ENCODE measurements at places on chromosomes 11 and 22.

DNA sequence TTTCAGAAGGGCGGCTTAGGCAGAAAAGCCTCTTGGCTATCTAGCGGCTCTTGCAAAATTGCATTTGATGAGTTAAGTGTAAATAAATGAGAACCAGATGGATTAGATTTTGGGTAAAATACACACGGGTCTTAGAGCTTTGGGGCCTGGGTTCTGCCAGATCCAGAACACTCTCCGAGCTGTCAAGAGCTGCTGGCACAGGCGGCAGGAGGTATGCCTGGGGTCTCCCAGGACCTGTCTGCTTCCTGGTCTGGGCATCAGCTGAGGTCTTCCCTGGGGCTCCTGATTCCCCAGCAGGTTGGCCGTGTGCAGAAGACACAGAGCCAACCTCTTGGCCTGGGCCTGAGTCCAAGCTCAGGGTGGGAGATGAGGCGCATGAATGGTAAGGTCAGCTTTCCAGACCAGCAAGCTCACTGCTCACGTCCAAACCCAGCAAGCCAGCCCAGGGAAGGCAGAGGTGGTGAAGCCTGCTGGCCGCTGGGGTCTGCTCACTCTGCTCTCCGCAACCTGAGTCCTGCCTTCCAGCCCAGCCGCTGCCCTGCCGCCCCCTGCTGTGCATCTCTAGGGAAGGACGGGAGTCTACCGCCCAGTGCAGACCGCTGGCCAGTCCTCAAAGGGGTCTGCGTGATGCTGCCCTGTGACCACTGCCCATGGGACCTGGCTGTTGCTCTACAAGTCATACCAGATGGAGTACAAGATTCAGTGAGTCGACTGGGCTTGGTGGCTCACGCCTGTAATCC is 44.9 kb downstream of the SCUBE1 start:
- DNase-seq: no peak

- no peak for DNase-seq
These were observed 6.2 kb downstream of the KDELR3 start for GRCh38 chr22:38474003-38474607.

- no peak for DNase-seq
These were observed 124.6 kb downstream of the PHF21B start for GRCh38 chr22:44884968-44885805.

- no peak for DNase-seq
These were observed 48.6 kb downstream of the SYT9 start for GRCh38 chr11:7300281-7300680.

- DNase-seq: peak; percentile 4
These were observed 645 bp downstream of the RTCB start for GRCh38 chr22:32411402-32411801.

- no peak for DNase-seq
These were observed 14.7 kb downstream of the PHRF1 start for GRCh38 chr11:590997-591396.

- DNase-seq: no peak
These were observed 30.6 kb downstream of the SCUBE1 start for GRCh38 chr22:43312608-43313007.

DNA sequence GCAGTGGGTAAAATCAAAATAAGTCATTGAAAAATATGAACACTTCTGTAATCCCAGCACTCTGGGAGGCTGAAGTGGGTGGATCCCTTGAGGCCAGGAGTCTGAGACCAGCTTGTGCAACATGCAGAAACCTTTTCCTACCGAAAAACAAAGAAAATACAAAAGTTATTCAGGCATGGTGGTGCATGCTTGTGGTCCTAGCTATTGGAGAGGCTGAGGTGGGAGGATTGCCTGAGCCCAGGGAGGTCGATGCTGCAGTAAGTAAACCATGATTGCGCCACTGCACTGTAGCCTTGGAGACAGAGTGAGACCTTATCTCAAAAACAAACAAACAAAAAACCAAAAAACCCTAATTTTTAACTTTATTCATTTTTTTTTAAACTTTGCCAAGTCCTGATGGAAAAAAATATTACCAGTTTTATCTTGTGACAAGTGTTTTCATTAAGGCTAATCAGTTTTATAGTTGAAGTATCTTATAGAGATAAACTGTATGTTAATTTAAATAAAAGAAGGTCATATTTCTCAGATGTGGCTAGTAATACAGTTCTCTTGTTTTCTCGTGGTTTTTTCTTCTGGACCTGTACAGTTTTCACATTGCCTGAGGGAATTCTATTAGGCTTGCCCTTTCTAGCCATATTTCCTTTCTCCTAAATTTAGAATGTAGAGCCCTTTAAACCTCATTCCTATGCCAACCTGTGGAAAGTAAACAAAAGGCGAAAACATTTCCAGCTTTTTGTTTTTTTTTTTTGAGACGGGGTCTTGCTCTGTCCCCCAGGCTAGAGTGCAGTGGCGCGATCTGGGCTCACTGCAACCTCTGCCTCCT is 9.4 kb downstream of the HIPK3 start:
- peak; percentile 35 for DNase-seq

GRCh38 chr11:31110830-31111229 is 258.7 kb downstream of the DCDC1 start:
- no peak for DNase-seq

- no peak for DNase-seq
These were observed 107.0 kb downstream of the WNT7B start for GRCh38 chr22:45870011-45870410.

- no peak for DNase-seq
These were observed 467.9 kb upstream of the ANO3 start for GRCh38 chr11:25863986-25864385.

- no peak for DNase-seq
These were observed 10.9 kb downstream of the VPS26B start for GRCh38 chr11:134235399-134235798.

- no peak for DNase-seq
These were observed 12.6 kb downstream of the SULT4A1 start for GRCh38 chr22:43849731-43850130.

GRCh38 chr11:98710986-98711385 is 309.8 kb upstream of the CNTN5 start:
- DNase-seq: no peak

DNA sequence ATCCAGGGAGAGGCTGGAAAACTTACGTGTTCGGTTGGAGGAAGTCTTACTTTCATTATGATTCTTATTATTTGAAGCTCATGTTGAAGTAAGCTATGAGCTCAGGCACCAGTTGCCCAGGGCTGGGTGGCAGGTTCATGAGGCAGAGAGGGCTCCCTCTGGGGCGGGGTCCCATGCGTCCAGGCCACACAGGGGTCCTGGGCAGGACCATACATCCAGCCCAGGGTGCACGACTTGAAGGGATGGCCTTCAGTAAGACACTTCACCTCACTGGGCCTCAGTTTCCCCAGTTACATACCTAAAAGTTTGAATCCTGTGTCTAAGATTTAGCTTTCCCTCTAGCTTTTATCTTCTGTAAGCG is 107.3 kb upstream of the B3GAT1 start:
- no peak for DNase-seq

DNA sequence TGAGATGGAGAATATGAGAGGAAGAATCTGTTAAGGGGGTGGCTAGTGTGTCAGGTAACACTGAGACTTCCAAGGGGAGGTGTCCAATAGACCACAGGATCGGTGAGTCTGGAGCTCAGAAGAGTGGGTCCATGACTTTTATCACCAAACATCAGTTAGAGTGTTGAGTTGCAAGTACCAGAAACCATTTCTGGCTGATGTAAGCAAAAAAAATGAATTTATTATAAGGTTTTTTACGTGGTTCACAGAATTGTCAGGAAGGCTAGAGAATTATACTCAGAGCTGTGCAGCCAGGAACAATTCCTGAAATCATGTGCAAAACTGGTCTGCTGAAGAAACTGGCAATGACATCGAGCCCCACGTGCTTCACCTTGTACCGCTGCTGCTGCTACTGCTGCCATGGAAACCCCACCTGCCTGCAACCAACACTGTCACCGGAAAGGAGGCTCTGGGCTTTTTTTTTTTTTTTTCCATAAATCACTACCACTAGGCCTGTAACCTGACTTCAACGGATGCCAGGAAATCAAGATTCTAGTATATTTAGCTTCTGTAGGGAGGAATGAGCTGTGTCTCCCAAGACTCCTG is 16.6 kb upstream of the STK33 start:
- no peak for DNase-seq

GRCh38 chr11:81853791-81854190 is 879.9 kb downstream of the FAM181B start:
- no peak for DNase-seq

DNA sequence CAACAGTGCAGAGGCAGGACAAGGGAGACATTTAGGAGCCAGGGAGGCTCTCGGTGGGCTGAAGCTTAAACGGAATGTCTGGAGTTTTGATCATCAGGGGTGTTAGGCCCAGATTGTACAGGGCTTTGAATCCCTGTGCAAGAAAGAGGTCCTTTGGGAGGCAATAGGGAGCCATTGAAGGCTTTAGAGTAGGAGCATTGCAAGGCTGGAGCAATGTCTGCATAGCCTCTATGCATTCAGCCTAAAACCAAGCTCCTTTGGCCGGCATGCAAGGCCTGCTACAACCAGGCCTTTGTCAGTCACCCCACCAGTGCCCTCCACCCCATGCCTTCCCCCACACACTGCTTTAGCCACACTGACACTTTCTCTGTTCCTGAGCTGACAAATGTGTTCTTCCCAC is 47.4 kb upstream of the FGF3 start:
- no peak for DNase-seq

DNA sequence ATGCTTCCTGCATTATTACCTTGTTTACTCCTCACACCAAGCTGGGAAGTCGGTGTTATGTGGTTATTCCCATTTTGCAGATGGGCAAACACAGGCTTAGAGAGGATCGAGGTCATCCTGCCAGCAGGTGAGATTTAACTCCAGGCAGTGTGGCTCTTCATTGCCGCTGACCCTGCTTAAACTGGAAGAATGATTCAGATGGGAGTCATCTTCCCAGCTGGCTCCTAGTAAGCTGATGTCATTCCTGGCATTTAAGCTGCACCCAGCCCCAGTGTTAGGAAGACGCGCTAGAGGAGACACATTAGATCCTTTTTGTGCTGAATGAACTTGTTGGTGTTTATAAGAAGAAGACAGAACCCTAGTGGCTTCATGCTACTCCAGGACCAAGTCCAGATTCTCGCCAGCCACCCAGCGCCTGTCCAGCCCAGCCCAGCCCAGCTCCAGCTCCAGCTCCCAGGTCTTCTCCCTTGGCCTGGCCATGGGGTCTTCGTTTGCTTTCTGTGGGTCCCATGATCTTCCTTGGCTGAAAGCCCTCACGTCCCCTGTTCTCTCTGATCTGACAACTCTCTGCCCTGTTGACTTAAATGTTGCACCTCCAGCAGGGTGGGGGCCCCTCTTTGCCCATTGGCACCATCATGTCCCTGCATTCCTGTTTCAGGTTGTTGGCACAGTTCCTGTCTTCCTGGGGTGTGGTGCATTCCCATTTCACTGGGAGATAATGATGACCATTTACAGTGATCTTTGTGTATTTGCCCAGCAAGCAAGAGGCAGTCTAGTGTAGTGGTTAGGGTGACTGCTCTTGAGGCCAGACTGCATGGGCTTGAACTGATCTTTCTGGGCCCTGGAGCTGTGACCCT is 13.6 kb downstream of the PARVB start:
- DNase-seq: no peak

DNA sequence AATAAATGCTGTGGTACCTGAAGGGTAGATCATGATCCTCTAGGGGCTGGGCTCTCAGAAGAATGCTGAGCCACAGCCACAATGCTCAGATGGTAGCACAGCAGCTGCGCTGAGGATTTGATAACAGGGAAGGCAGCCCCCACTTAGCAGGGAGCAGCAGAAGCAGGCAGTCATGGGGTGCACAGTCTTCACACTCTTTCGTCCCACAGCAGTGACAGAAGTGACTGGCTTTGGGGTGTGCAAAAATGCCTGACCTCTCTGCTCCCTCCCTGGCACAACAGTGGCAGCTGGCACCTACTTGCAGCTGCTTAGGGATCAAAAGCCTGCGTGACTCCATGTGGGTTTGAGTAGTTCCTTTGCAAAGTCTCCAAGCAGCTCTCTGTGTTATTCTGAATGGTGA is 1349.8 kb upstream of the RAG2 start:
- no peak for DNase-seq

DNA sequence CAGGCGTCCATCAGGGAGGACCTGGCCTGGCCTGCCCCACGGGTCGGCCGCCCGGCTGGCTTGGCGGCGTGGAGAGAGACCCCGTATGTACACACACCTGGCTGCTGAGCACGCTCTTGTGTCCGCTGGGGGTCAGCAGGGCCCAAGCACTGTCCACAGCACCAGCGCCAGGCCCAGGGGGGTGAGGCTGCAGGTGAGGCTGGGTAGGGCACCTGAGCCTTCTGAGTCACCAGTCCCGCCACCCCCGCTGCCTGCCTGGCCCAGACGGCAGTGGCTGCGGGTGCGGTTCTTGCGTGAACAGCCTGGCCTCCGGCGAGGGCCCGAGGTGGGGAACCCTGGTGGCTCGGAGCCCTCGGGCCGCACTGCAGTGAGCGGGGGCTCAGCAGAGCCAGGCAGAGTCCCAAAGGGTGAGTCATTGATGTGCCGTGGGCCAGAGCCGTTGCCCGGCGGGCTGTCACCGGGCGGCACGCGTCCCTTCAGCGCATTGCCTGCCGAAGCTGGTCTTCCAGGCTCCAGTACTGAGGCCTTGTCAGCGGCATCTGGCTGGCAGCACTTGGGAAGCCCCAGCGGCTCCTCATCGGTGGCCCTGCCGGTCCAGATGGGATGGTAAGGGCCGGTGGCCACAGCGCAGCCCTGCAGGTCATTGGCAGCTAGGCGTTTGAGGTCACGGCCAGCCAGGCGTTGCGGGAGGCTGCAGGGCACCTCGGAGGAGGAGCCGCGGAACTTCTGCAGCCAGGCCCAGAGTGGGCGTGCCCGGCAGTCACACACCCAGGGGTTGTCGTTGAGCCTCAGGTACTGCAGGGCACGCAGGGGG is 26.3 kb downstream of the RTN4R start:
- DNase-seq: no peak

DNA sequence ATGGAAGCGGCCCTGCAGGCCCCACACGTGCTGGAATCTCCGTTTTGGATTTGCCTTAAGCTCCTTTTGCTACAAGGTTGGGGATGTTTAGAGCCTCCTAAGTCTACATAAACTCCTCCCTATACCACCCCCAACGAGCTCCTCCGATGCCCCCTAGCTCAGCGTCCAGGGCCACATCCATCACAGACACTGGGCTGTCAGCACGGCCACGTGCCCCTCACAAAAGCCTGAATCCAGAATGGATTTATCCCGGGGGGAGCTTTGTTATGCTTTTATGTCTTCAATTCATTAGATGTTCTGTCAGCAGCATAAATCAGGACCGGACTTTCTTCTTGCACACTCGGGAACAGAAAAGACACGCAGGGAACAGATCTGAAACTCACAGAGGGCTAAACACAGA is 52.6 kb upstream of the CD82 start:
- no peak for DNase-seq

- DNase-seq: no peak
These were observed 4.4 kb downstream of the FBXO7 start for GRCh38 chr22:32478994-32479393.

DNA sequence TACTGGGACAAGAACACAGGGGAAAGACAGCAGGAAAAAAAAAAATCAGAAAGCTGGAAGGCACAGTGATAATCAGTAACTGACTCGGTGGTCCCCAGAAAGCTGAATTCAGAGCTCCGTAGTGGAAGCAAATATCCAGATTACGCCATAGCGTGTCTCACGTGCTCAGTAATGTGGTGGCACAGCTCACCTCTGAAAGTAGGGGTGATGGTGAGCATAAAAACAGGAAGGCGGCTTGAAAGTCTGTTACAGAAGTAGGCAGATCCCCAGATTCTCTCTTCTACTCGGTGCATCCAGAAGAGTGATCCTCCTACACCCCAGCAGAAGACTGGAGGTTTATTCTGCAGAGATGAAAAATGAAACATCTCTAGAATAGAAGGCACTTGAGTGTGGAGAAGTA is 11.1 kb upstream of the OR8B3 start:
- no peak for DNase-seq

- no peak for DNase-seq
These were observed 3.8 kb upstream of the CAPN5 start for GRCh38 chr11:77062924-77063323.

Measured in hematopoietic multipotent progenitor cell (in vitro differentiated cells).